ENCODE measurements at places on chromosomes 6 and 20.

GRCh38 chr6:74939721-74940620 lies 265.9 kb downstream of the COL12A1 start:
- DNase-seq, result no peak

GRCh38 chr20:38001173-38001875 lies 31.9 kb downstream of the TTI1 start:
- no peak for DNase-seq

DNA sequence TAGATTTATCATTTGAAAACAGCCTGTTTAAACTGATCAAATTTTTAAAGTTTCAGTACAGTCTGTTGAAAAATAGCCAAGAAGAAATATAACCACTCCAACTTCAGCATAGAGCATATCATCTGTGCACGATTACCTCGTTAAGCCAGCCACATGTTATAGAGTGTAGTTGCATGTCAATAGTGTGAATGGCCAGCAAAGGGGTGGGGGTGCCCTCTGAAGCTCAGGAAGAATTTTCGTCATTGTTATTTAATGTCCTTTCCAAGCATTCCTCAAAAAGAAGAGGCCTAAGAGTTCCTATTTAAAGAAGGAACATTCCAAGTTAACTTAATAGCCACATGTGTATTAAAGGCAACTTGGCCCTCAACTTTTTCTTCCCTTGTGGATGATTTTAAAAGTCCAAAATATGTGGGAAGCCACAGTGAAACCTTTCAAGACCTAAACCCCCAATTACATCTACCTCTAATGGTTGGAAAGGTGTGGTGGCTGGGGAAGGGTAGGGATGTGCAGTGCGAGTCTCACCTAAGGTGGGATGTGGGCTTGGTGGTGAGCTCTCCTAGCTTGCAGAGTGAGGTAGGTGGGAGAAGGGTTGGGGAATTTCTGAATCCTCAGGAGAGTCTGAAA lies 1.8 kb upstream of the CCN2 start:
- DNase-seq, result no peak

- no peak for DNase-seq
These were observed 4.9 kb upstream of the LRRN4 start for GRCh38 chr20:6058684-6059295.

GRCh38 chr6:111267764-111268333 lies 180.5 kb downstream of the SLC16A10 start:
- DNase-seq, result no peak
